Stimulated activated CD4-positive, alpha-beta T cell treated with anti-CD3 and anti-CD28 coated beads, Interleukin-12 subunit alpha, Interleukin-12 subunit beta, amount 100 ng/mL, for 4 hours (primary cell): ENCODE measurements at places on chromosomes 11 and 22.

GRCh38 chr22:46796566-46797195 lies 34.2 kb downstream of the TBC1D22A start:
- no peak for DNase-seq

GRCh38 chr22:19807161-19807913 lies 46.8 kb downstream of the TBX1 start:
- no peak for DNase-seq

DNA sequence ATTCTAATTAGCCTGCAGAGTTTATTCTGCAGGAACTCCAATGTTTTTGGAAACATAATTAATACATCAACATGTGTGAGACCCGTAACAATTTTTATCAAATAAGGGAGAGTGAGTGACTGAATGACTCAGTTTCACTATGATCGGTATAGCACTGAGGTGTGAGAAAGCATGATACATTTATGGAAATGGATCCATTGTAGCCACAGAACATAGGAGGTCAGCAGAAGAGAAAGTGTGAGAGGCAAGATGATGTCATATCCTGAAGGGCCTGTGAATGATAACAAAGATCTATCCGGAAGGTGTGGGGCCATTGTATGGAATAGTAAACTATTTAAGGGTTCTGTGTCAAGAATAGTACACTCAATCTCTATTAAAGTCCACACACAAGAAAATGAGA lies 1406.1 kb upstream of the TENM4 start:
- DNase-seq: no peak

GRCh38 chr11:35142481-35143075 lies 3.6 kb downstream of the CD44 start:
- peak; percentile 31 for DNase-seq

DNA sequence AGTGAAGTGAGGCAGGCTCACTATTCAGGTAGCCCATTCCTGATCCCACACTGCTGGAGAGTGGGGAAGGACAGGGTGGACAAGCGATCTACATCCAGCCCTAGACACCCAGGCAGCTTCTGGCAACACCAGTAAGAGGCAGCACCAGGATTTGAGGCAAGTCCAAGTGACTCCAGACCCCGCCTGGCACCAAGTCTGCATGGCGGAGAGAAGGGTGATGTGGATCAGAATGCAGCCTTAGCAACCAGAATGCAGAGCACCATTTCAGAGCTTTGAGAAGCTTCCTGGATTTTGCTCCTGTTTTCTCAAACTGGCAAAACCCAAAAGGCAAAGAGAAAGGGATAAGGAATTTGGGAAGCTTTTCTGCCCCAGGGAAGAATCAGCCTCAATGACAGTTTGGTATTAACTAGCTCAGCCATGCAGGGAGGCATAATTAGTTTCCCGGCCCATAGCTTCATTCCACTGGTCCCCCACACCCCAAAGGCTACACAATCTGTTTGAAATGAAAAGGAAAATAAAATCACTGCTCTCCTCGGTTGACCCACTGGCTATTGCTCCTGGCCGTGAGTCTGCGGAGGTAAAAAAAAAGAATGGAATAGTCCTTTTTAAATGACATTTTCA lies 17.3 kb downstream of the GALNT18 start:
- DNase-seq: no peak

DNA sequence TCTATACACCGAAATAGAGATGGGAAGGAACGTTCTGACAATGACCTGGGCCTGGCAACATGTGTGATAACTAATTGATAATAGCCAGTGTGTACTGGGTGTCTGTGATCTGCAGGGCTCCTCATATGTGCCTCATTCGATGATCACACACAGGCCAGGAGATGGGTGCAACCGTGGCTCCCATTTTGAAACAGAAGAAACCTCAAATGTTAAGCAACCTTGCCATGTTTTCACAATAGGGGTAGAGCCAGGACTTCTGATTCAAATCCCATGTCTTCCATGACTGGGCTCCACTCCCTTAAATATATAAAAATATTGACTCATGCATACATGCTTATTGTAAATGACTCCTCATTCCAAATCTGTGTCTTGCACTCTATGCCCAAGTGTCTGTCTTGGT lies 11.1 kb downstream of the APOL3 start:
- no peak for DNase-seq

GRCh38 chr22:19782533-19782932 lies 22.0 kb downstream of the TBX1 start:
- DNase-seq: no peak

DNA sequence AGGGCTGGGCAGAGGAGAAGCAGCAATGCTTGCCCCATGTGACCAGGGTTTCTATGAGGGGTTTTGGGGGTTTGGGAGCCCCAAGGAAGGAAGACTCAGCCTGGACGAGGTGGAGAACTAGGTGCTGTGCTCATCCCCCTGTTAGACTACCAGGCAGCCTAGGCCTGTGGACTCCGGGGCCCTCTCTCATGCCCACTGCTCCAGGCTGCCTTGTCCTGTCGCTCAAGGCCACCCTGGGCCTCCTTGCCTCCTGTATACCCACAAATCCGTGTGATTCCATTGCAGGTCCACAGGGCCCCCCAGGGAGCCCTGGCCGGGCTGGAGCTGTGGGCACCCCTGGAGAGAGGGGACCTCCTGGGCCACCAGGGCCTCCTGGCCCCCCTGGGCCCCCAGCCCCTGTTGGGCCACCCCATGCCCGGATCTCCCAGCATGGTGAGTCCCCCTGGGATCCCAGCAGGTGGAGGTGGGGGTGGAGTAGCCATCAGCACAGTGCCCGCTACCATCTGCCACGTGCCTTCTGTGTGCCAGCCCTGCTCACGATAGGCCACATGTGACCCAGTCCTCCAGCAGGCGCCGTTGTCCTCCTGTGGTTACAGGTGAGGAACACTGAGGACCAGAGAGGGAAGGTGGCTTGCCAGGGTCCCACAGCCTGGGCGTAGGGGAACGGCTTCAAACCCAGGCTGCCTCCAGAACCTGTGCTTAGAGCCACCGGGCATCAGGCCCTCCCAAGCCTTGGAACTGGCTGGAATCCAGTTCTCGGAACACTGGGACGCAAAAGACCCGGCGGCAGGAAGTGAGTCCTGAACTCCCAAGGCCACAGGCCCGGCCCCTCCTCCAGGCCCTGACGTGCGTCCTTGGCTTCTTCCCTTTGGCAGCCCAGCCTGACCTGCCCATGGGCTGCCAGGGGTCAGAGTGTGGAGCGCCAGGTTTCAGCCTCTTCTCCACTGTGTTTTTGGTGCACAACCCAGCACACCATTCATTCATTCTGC lies 26.6 kb downstream of the EMID1 start:
- no peak for DNase-seq

GRCh38 chr22:24310969-24311368 lies 40.3 kb downstream of the SPECC1L start:
- DNase-seq: no peak

DNA sequence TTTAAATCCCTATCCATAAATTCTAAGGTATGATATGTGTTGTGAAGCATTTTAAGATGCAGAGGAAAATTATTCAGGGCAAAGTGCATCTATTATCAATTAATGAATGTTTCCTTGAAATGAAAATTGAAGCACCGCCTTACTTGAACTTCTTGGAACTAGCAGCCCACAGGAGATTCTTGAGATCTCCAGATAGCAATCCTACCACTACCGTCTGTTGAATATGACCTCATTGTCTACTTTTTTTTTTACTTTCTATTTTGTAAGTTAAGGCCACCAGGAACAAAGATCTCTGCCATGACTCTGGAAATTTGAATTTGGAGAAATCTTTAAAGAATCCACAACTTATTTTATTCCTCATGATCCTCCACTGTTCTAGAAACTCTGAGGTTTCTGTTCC lies 808.7 kb downstream of the KCNA4 start:
- DNase-seq: no peak

- DNase-seq: no peak
Observed at GRCh38 chr11:85718126-85718943, 32.3 kb upstream of the CCDC89 start.

DNA sequence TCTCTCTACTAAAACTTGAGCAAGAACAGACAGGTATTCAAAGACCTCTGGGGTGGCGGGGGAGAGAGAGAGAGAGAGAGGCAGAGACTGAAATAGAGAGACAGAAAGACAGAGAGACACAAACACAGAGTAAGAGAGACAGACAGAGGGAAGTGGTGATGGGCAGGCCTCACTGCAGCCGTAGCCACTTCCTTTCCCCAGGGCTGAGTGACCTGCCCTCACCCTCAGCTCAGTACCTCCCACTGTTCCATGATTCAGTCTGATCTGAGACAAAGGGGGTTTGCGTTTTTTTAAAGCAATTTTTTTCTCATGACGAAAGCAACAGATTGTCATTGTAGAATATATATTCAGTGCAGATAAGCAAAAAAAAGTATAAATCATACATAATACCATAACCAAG lies 607.9 kb upstream of the B3GAT1 start:
- no peak for DNase-seq

DNA sequence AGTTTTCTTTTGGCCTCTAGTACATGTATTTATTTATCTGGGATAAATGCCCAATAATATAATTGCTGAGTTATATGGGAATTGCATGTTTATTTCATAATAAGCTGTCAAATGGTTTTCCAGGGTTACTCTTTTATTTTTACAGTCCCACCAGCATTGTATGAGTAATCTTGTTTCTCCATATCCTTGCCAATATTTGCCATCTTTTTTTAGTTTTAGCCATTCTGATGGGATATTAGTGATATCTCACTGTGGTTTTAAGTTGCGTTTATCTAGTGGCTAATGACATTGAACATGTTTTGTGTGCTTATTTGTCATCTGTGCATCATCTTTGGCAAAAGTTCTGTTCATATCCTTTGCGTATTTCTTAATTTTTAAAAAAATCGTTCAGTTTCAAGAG lies 372.8 kb upstream of the CCDC179 start:
- DNase-seq: no peak

DNA sequence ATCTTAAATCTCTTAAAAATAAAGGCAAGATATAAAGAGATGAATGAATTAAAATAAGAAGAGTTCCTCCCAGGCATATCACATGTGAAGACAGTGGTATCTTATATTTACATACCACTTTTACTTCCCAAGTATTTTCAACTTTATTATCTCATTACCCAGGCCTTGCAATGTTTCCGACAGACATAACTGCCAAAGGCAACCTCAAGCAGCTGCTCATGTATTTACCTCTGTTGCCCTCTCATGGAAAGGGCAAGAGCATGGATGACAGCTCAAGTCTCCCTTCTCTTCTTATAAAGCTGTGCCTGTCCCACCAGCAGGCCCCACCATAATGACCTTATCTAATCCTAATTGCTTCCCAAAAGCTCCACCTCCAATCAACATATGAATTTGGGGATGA lies 894.2 kb downstream of the NTM start:
- DNase-seq: no peak

DNA sequence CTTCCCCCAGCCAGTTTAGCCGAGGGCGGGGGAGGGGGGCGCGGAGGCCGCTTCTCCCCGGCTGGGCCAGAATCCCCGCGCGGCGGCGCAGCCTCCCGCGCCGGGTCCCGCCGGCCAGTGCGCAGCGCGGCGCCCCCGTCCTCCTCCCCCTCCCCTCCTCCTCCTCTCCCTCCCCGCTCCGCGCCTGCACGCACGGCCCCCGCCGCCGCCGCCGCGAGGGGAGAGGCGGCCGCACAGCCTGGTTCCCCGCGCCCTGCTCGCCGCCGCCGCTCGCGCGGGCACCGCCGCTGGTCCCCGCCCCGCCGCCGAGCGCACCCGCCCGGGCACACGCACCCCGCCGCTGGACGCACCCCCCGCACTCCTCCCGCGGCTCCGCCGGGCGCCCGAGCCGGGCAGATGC lies at the start of gene FLRT1:
FLRT1 (plus strand) TSS at position 356 of the 400 bp plus-strand sequence. CDS start 80,337 bp downstream, outside the sequence.
- no peak for DNase-seq

GRCh38 chr22:33013531-33014162 lies 44.5 kb downstream of the SYN3 start:
- DNase-seq: no peak

DNA sequence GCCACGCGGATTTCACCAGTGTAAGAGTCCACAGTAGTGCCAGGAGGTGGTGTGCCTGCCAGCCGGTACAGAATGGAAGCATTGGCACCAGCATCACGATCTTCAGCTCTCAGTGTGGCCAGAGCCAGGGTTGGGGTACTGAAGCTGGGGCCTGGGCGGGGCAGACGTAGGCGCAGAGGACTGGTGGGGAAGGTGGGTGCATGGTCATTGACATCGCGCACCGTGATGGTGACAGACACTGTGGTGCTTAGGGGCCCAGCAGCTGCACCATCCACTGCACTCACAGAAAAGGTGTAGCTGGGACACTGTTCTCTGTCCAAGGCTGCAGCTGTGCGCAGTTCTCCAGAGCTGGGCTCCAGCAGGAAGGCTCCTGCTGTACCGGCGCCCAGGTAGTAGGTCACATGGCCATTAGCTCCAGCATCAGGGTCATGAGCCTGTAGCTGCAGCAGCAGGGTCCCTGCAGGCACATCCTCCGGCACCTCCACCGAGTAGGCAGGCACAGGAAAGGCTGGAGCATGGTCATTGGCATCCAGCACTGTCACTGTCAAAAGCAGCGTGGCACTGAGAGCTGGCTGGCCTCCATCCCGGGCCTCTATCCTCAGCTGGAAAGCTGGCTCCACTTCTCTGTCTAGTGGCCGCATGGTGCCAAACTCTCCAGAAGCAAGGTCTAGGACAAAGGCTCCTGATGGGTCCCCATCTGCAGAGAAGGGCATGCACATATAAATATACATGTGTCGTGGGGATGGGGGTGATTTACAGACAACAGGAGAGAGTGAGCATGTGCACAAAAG lies 7.9 kb upstream of the TPP1 start:
- no peak for DNase-seq
